Foreskin keratinocyte (primary cell): ENCODE measurements at places on chromosomes 1 and 21. TPM values are rescaled to one million over a fixed set of nuclear protein-coding genes. Genes with fewer than 3 reads are reported as not detected.
A peak's percentile ranks its signal among the peaks of the same experiment; 100 is the strongest.

C8B gene
- not detected in 2 replicates for total RNA-seq

CLDN19 gene
- not detected in 2 replicates for total RNA-seq

GABPB2 gene
- 10.9 and 12.0 TPM in 2 replicates for total RNA-seq

ADAMTSL4 gene
- total RNA-seq, result 0.65 and 1.6 TPM in 2 replicates

MROH9 gene
- total RNA-seq, result not detected in 2 replicates

GJA8 gene
- not detected in 2 replicates for total RNA-seq

KCNQ4 gene
- not detected in 2 replicates for total RNA-seq

C1orf210 gene
- total RNA-seq, result 3.8 and 4.3 TPM in 2 replicates

DNA sequence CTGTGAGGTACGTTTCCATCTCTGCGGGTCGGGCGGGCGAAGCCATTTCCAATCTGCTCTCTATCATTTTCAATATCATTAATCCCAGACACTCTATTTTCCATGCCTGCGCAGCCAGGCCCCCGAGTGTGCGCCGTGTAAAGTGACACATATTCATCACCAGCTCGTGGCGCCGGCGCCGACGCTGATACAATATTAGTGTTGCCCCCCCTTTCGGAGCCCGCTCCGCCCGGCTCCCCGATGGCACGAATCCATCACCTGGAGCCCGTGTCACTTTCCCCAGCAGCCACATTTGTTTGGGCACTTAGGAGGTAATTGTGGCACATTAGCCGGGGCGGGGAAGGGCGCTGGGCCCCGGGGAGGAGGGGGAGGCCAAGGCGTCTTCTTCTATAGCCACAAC, 33.7 kb upstream of the DMBX1 start:
- DNase-seq, result no peak

DNA sequence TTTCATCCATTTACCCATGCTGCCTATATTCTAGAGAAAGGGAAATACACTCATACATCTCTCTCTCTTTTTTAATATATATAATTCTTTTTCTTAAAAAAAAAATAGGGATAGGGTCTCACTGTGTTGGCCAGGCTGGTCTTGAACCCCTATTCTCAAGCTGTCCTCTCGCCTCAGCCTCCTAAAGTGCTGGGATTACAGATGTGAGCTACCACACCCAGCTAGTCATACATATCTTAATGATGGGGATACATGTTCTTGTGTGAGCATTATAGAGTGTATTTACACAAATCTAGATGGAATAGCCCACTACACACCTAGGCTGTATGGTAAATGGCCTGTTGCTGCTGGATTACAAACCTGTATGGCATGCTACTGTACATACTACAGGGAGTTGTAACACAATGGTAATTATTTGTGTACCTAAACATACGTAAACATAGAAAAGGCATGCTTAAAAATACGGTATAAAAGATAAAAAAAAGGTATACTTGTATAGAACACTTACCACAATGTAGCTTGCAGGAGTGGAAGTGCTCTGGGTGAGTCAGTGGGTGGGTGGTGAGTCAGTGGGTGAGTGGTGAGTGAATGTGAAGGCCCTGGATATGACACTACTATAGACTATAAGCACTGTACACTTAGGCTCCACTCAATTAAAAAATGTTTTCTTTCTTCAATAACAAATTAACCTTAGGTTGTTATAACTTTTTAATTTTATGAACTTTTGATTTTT, 72.9 kb downstream of the IVNS1ABP start:
- peak; percentile 61 for DNase-seq

GRCh38 chr1:108082738-108083562, 117.2 kb downstream of the SLC25A24 start:
- DNase-seq, result no peak

GRCh38 chr1:1869469-1869868, 21.4 kb downstream of the GNB1 start:
- DNase-seq, result no peak

- no peak for DNase-seq
Observed at GRCh38 chr1:42334240-42335049, 590 bp downstream of the FOXJ3 start.

DNA sequence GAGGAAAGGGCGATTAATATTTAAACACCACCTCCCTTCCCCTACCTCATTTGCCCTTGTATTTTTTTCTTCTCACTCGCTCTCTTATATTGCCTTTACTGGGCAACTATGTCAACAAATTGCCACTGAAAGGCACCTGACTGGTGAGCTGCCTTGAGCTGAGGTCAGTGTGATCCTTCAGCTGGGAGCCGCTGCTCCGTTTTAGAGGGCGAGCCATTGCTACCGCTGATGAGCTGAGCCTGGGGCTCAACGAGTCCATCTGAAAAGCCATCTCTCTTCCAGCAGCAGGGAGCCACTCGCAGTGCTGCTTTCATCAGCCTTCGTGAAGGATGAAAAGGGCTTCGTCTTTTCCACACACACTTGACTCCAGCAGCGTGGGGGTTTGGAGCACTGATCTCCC, 108.0 kb upstream of the KIF26B start:
- no peak for DNase-seq

DNA sequence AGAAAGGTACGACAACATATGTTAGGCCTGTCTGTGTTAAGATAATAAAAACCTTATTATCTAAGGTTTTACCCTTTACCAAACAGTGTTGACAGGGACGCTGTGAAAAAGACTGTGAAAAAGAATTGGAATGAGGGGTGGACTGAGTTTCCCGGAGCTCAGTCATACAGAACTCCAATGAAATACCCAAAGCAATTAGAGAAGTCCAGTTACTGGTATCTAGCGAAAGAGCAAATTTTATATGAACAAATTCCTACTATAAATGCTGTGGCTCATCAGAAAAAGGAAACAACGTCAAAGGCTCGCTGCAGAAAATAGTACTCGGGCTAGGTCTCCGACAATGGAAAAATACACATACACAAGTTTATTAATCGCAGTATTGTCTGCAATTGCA, 708 bp upstream of the RBBP5 start:
- DNase-seq, result no peak

- no peak for DNase-seq
Observed at GRCh38 chr1:118978914-118979701, 9.0 kb downstream of the TBX15 start.

DNA sequence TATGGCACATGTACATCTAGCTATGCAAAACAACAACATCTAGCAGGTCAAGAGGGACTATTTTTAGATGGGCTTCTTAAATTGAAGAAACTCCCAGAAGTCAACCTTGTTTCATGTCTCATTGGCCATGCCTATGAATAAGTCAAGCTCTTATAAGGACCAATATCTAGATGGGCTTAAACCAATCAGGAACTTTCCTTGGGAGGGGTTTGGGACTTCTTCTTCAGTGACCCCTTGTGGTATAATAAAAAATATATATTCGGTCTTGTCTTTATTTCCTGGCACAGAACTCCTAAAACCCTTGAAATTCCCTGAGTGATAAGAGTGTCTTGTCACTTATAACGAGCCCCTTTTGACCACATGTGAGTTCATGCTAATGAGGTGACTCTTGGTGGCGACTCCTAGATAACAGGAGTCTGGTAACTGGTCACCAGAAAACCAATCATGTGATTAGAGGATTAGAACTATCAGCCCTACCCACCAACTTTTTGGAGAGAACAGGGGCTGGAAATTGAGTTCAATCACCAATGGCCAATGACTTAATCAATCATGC, 218.3 kb downstream of the HHIPL2 start:
- no peak for DNase-seq

GRCh38 chr1:59967780-59968179, 41.2 kb upstream of the CYP2J2 start:
- DNase-seq, result no peak

DNA sequence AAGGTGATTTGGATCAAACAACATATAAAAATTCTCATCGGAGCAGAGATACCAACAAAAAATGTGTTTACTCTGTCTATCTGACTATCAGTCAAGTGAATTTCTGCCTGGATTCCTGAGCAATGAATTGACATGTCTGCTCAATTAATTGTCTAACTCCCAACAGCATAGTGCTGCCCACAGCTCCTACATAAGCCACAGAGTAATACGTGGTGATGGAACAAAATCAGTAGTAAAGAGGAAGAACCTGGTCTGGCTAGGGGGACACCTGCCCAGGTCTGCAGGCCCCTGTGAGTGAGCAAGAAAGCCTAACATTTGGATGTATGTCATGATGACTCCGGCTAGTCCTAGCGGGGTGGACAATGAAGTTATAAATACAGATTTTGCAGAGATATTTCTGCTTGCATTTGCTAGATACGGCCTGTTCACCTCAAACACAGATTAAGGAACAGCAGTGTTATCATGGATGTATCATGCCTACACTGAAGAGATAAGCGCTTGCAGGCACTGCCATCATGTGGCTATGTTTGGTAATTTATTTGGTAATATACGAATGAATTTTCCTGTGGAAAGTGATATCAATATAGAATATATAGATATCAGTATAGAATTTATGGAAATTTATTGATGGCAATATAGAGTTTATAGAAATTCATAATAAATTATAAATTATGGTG, 69.6 kb upstream of the LRRC8B start:
- DNase-seq, result peak; percentile 66

- DNase-seq, result no peak
Observed at GRCh38 chr1:7752512-7753417, 18.3 kb upstream of the VAMP3 start.

DNA sequence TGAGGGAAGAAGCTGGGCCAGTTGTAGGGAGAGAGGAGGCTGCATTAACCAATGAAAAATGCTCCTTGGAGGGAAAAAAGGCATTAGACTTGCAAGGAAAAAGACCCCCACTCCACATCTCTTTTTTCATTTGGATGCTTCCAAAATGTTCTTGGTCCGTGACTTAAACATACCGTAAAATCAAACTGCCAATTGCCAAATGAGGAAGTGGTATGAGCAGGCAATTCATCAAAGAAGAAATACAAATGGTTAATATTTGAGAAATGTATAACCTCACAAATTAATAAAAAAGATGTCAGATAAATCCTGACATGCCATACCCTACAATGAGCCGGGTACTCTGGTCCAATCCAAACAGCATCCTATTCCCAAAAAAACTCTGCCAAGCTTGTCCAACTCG, 30.6 kb downstream of the KANK4 start:
- DNase-seq, result no peak

DNA sequence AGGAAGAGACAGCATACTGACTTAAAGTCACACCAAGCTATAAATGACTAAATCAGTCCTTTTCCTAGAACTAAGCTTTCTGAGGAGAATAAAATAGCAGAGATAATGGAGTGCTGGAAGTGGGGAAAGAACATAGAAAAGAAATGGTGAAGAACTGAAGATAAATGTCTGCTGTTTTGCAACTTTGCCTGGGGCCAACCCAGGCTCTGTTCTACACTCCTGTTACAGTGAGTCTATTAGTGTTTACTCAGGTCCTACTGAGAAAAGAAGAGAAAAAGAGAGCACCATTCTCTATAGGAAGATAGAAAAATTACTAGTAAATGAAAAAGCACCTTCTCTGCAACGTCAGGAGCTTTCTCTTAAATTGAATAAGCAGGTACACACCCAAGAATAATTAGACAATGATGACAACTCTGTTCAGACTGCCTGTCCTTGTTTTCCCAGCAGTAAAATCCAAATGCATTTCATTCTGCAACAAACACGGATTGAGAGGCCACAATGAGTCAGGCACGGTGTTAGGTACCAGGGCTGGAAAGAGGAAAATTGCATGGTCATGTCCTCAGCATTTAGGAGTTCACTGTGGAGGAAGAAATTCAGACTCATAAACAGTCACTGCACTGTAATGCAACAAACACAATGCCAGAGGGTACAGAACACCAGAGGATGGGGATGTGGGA, 139.4 kb upstream of the CAMK1G start:
- peak; percentile 38 for DNase-seq

- no peak for DNase-seq
Observed at GRCh38 chr1:232493869-232494268, 136.1 kb downstream of the SIPA1L2 start.

DNA sequence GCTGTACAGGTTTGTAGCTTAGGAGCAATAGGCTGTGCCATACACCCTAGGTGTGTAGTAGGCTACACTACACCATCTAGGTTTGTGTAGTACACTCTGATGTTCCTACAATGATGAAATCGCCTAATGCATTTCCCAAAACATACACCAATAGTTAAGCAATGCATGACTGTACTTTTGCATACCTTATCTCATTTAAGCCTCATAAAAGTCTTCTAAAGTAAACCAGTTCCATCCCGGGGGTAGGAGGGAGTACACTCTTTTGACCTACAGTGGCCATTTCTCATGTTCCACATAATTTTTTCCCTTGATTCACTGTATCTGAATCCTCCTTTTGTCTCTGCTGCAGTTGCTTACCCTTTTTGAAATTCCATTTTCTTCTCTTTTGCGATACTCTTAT, 12.2 kb downstream of the TRMT13 start:
- no peak for DNase-seq

- no peak for DNase-seq
Observed at GRCh38 chr1:40894455-40894854, 32.3 kb upstream of the CITED4 start.

- DNase-seq, result peak; percentile 83
Observed at GRCh38 chr1:161082996-161083747, 6.2 kb downstream of the NECTIN4 start.

DNA sequence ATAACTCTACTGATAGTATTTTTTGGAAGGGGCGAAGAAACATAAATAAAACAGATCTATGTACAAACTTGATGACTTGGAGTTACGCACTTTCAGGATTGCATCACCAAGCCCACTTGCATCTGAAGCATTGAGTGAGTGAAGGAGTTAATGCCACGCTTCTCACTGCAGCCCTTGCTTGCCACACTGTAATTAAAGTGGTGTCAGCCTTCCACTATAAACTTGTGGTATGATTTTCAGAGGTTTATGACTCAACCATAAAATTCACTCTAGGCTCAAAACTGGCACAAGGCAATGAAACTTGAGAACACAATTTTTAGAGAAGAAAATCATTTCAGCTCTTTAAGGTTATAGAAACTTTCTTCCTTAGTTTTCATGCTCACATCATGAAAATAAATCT, 93.9 kb upstream of the PRMT6 start:
- no peak for DNase-seq

DNA sequence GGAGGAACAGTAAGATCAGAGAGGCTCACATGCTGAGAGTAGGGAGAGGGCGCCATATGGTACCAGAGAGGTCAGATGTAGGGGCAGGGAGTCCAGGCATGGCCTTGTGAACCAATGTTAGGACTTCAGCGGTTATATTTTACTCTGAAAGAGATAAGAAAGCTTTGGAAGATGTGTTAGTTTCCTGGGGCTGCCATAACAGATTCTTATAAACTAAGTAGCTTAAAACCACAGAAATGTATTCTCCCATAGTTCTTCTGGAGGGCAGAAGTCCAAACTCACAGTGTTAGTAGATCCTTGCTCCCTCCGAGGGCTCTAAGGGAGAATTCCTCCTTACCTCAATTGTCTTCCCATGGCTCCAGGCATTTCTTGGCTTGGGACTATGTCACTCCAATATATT, 502.5 kb upstream of the ADGRL2 start:
- no peak for DNase-seq
